ENCODE measurements at places on chromosomes 11 and 22.

DNA sequence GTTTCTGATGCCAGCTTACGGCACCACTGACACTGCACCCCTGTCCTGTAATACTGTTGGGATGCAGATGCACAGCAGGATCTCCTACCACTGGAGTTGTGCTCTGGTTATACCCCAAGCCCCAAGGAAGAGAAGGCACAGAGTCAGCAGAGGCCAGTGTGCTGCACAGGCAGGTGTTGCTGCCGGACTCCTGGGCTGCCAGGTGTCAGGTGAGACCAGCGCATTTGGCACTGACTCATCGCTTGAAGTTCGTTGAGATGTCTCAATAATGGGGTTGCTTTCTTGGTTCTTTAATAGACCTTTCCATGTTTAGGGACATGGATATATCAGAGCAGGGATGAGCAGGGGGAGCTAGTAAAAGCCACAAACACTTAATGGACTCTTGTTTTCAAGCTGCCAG is 75.7 kb upstream of the TTC12 start:
- no peak for DNase-seq

DNA sequence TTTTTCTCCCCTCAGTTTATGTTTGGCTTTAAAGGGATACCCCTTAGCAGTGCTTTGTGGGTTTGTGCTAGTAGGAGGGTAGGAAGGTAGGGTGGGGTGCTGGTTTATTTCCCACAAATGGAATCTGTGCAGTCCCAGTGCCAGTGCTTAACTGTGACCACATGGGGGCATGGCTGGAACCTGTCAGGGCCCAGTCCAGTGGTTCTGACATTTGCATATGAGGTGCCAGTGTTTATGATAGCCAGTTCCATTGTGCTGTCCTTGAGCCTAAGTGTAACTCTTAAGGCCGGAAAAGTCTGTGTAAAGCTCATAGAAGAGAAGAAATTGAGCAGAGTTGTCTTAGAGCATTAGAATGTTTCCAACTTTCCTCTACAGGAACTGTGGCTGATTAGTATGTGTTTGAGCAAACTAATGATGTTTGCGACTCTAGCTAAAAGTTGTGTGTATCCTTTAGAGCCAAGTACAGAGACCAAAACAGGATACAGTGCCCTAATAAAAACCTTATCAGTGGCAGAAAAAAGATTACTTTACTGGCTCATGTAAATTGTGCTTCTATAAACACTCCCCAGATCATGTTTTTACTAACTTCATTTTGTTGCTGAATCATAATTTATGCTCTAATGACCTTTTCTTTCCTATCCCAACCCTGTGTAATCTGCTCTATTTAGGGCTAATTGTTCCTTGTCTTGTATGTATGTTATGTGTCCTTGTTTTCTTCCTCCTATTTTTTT is 38.1 kb downstream of the DIXDC1 start:
- no peak for DNase-seq

DNA sequence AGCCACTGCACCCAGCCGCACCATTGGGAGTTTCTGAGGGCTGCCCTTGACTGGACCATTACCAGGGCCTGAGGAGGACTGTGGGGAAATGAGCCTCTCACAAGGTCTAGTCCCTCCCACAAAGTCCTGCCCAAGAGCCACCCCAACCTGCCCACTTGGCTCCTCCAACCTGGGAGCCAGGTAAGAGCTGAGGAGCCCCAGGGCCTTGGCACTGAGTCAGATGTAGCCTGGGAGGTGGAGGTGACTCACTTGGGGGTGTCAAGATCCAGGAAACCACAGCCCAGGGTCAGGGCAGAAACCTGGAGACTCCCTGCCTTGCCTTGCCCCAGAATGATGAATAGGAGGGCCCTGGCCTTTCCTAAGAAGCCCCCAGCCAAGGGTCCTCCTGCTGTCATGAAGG is 25.8 kb upstream of the P2RY2 start:
- DNase-seq: peak; percentile 48

DNA sequence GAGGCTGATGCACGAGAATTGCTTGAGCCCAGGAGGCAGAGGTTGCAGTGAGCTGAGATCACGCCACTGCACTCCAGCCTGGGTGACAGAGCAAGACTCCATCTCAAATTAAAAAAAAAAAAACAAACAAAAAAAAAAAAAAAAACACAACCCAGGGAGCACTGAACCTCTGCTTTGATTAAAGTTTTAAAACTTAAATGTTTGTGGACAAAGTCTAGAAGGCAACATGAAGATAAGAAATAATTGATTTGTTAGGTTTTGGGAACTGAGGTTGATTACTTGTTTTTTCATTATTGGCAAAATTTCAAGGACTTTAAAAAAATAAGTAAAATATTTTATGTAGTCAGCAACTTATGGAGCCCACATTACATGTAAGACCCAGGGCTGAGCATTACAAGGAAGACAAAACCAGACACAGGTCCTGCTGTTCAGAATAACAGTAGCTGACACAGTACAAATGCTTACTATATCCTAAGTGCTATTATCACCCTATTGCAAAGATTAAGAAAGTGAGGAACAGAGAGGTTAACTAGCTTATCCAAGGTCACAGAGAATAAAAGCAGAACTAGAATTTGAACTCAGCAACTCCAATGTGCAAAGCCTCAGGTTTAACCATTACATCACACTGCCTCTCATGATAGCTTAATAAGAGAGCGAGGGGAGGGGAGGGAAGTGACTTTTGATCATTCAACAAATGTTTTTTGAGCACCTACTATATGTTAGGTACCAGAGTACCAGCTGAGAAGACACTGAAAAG is 2.3 kb upstream of the CRY2 start:
- no peak for DNase-seq

GRCh38 chr11:24808173-24808572 is 311.3 kb downstream of the LUZP2 start:
- no peak for DNase-seq

DNA sequence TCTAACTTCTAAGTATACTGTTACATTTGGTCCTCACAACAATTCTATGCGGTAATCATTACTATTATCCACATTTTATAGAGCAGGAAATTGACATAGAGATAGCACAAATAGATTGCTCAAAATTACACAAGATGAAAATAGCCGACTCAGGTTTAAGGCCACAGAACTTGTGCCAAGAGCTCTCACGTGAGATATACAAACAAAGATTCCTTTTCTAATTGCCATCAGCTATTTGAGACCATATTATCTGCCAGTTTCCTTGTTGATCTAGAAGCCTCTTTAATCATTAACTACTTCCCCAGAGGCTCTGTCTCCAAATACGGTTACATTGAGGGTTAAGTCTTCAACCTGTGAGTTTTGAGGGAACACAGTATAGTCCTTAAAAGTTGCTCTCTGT is 61.0 kb upstream of the GLYATL1B start:
- DNase-seq: no peak

- no peak for DNase-seq
Measured at GRCh38 chr11:17639781-17640180, 79.6 kb upstream of the MYOD1 start.

GRCh38 chr11:11268119-11268518 is 84.9 kb downstream of the CSNK2A3 start:
- no peak for DNase-seq

DNA sequence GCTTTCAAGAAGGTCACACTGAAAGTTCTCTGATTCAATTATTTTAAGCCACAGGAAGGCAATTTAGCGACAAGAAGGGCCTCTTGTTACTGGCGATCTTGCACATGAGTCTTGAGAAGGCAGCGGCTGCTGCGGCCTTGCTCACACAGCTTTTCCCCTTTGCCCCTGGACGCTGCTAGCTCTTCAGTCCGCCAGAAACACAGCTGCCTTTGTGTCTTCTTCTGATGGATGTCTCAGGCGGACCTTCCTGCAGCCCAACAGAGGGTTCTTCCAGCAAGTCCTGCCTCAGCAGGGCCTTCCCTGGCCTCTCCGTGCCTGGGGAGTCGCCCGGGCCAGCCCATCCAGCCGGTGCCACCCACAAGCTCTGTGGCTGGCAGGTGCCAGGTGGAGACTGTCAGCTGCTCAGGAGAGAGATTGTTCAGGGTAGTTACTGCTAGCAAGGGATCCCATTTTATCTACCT is 59.4 kb downstream of the PKNOX2 start:
- no peak for DNase-seq

- no peak for DNase-seq
Measured at GRCh38 chr22:17974703-17975372, 49.5 kb downstream of the MICAL3 start.

- no peak for DNase-seq
Measured at GRCh38 chr11:80155412-80156017, 714.7 kb upstream of the TENM4 start.

- no peak for DNase-seq
Measured at GRCh38 chr11:70862093-70862492, 390.3 kb downstream of the SHANK2 start.

GRCh38 chr11:15617126-15617525 is 502.4 kb downstream of the INSC start:
- DNase-seq: no peak

GRCh38 chr11:93622043-93622442 is 39.4 kb upstream of the CEP295 start:
- DNase-seq: no peak
